ENCODE measurements at places on chromosomes 4 and X. TPM values are rescaled to one million over a fixed set of nuclear protein-coding genes. Genes with fewer than 3 reads are reported as not detected.

GRCh38 chr4:127889903-127890302 is 9.2 kb downstream of the PLK4 start:
- no peak for DNase-seq

RBPJ gene
- total RNA-seq, result 105 TPM

DNA sequence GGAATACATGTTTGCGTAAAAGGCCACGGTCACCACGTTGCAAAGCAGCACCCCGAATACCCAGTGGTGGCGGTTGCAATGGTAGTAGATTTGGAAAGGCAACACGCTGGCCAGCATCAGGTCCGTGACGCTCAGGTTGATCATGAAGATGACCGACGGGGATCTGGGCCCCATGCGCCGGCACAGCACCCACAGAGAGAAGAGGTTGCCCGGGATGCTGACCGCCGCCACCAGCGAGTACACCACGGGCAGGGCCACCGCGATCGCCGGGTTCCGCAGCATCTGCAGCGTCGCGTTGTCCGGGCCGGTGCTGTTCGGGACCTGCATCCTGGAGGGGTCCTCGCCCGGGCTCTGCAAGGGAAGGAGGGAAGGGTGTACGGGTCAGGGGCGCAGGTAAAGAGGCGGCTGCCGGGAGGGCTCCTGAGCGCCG is 13.5 kb upstream of the ASMTL start:
- no peak for DNase-seq

FUNDC2 gene
- total RNA-seq, result 58.8 TPM

INTS6L gene
- 10.4 TPM for total RNA-seq

DNA sequence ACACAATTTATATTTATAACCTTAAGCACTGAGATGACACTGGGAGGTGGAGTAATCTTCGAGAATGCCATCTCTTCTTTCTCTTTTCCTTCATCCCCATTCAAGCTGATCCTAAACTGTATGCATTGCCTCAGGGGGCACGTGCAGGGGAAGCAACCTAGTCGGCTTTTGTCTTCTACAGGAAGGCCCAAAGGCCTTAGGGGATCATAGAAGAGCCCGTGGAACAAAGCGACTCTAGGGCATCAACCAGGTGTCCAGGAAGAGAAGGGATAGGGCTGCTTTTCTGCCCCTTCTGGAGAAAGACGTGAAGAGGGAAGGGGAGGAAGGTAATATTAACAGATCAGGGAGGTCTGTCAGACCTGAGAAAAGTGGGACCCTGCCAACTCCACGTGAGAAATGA is 6.9 kb upstream of the TLR8 start:
- no peak for DNase-seq

ESX1 gene
- total RNA-seq, result not detected

CCNB3 gene
- total RNA-seq, result 0.09 TPM

DNA sequence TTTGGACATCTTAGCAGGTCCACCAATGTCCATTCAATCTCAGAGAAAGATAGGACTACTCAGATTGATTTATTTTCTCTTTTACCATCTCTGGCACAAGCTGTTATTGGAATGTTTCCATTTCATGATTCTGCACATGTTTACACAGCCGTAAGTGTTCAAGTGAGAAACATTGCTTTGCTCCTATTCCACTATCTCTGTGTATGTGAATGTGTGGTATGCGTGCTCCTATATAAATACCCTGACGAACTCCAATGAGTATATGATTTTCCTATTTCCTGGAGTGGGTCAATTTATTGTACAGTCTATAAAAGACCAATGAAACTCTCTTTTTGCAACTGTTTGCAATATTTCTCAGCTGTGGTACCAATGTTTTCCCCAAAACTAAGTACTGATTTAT is 221.0 kb upstream of the GALNT7 start:
- DNase-seq, result no peak

HS6ST2 gene
- total RNA-seq, result 36.8 TPM

ZNF711 gene
- total RNA-seq, result 34.7 TPM

BCORL1 gene
- 6.5 TPM for total RNA-seq

DNA sequence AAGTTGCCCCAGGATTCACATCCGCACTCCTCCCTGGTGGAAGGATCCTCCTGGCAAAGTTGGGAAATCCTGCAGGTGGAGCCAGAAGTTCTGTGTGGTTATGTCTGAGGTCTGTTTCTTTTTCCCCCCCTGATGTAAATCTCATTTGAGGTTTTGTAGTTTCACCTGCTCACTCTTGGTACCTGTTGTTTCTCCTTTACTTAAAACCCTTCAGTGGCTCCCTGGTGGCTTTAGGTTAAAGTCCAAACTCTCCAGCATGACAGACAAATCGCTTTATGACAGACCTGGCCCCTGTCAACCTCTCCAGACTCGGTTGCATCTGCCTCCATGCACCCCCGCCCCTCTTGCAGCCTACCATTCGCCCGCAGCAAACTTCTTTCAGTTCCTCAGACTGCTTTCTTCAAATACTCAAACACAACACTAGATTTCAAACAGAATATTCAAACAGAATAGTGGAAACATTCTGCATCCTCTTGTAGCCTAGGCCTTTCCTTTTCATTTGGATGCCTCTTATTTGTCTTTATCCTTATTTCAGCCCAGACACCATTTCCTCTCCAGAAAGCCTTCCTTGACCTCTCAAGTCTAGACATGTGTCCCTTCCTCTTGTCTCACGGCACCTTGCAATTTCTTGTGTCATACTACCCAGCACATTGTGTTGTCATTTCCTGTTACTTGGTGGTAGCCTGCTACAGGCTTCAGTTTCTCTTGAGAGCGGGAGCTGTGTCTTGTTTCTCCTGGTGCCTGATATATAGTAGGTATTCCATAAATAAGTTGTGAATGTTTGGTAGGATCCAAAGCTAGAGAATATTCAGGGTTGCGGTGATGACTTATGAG is 24.8 kb downstream of the IL13RA1 start:
- no peak for DNase-seq

NXF2 gene
- 0.22 TPM for total RNA-seq
